Suppressor macrophage treated with lipopolysaccharide for 1 hour (primary cell): ENCODE measurements at places on chromosomes 16 and 17.

DNA sequence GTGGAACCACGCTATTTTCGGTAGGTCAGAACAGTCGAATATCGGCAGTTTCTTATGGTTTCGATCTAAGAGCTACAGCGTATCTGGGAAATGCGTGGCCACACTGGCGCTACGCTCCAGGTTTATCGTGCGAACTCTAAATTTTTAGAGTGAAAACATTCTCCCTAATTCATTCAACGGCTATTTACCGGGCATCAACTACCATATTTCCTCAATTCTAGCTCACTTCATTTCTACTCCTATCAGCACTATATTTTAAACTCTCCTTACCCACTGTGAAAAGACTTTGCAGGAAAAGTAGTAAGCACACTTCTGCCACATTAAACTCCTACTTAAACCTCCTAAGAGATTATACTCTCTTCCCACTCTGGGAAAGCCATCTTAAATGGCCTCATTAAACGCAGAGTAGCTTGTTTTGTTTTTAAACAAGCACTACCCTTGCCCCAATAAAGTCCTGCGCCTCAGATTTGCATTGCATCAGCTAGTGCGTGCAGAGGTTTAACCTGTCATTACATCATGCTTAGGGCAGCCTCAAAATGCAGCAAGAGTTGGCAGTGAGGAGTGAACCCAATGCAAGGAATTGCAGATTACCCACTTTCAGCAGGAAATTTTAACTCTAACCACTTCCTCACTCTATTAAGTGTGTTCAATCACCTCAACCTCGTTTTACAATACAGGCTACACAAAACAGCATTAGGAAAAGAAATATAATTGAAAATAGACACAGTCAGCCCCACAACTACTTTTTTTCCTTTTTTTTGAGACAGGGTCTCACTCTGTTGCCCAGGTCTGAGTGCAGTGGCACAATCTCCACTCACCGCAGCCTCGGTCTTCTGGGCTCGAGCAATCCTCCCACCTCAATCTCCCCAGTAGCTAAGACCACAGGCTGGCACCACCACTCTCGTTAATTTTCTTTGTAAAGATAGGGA, 18.8 kb downstream of the SIAH1 start:
- DNase-seq, result peak; percentile 60

DNA sequence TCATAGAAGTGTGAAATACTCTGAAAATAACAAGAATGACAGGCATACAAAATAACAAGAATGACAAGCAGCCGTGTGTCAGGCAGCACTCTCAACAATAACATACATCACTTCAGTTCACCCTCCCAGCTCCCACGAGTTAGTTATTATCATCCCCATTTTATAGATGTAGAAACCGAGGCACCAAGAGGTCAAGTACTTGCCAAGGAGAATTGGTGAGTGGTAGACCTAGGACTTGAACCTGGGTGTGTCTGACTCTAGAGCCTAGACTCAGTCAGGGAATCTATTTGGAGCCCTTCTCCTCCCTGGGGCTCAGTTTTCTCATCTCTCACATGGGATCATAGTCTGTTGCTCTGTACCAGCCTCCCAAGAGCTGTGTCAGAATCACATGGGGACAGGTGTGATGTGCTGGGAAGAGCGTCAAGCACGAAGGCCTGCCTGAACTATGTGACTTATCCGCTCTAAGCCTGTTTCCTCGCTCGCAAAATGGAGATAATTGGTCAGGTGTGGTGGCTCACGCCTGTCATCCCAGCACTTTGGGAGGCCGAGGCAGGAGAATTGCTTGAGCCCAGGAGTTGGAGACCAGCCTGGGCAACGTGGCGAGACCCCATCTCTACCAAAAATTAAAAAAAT, 19.4 kb upstream of the PHOSPHO1 start:
- DNase-seq, result no peak

- DNase-seq, result no peak
These were observed 408.6 kb downstream of the HAPSTR1 start for GRCh38 chr16:9499941-9500593.

DNA sequence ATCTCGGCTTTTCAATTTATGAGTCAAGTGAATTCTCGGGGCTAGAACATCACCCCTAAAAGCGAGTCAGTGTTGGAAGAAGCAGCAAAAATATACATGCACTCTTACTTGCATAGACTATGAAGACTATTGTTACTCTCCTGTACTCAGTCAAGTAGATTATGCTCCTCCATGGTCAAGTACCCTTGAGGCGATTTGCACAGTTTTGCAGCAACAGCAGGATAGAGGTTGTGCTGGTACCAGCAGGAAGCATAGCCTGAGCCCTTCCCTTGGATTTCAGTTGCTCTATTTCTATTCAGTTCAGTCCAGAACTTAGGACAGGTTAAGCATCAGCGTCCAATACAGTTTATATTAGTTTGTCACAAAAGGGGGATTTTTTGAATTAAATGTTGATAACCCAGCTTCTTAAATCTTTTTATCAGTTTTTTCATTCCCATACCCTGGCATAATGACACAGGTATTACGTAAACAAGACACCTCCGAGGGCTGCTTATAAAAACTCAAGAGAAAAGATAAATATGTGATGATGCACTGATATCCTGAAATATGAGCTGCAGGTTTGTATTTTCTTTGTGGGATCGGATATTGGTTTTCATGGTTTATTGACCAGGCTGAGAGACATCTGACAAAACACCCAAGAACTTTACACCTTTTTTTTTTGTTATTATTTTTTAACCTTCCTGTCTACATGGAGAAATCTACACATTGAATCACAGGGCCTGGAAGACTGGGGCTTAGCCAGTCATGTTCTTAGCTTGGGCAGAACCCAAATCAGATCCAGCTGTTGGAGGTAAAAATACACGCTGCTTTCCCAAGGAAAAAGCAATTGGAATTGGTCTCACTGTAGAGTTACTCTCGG, 144.1 kb downstream of the PITPNC1 start:
- DNase-seq, result no peak

DNA sequence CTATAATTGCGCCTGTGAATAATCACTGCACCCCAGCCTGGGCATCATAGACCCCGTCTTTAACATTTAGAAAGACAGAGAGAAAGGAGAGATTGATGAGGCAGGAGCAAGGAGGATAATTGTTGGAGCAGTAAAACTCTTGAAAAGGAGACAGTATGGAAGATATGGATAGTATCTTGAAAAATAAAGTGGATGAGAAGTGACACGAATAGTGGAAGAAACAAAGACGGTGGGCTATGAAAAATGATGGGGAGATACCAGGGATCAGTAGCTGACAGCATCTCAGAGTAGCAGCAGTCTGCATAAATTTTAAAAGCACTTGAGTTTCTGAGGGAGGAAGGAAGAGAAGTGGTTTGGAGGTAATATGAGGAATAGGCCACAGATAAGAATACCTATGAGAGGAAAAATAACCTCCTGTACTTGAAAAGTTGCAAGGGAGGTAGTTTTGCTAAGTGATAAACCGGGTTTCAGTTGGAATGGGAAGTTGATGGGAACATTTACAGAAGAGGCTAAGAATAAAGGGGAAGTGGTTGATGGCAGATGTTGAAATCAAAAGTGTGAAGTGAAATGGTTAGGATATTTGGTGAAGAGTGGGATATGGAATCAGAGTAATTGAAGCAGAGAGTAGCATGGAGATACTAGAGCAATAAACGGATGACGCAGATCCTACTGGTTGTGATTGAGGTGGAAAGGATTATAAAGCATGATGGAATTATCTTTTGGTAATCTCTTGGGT, 1.8 kb upstream of the PPM1D start:
- DNase-seq, result peak; percentile 83

GRCh38 chr16:69204172-69204571, 17.2 kb downstream of the SNTB2 start:
- peak; percentile 64 for DNase-seq

DNA sequence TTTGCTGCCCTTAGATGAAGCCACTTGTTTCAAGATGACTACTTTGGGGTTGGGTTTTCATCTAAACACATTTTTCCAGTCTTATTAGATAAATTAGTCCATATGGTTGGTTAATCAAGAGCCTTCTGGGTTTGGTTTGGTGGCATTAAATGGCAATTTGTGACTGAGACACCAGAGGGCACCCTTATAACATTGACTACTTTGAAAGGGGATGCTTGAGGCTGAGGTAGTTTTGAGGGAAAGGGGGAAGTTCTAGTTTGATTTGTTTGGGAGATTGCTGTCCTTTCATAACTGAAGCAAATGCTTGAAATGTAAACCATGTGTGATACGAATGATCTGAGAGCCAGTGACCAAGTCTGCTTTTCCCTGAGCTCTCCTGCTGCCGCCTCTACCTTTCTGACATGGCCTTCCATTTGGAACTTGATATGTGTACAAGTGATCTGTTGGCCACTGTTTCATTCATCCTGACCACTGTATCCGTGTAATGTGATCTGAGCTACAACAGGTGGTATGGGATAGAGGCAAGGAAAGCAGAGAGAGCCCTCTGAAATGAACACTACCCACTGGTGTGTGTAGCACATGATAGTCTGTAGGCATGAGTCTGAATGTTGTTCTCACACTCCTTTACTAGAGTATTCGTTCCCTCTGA, 5.8 kb upstream of the RARA start:
- peak; percentile 84 for DNase-seq

GRCh38 chr17:279331-279730, 73.3 kb downstream of the RPH3AL start:
- DNase-seq, result peak; percentile 18

GRCh38 chr17:65987988-65988387, 203.9 kb downstream of the CEP112 start:
- DNase-seq, result peak; percentile 6

DNA sequence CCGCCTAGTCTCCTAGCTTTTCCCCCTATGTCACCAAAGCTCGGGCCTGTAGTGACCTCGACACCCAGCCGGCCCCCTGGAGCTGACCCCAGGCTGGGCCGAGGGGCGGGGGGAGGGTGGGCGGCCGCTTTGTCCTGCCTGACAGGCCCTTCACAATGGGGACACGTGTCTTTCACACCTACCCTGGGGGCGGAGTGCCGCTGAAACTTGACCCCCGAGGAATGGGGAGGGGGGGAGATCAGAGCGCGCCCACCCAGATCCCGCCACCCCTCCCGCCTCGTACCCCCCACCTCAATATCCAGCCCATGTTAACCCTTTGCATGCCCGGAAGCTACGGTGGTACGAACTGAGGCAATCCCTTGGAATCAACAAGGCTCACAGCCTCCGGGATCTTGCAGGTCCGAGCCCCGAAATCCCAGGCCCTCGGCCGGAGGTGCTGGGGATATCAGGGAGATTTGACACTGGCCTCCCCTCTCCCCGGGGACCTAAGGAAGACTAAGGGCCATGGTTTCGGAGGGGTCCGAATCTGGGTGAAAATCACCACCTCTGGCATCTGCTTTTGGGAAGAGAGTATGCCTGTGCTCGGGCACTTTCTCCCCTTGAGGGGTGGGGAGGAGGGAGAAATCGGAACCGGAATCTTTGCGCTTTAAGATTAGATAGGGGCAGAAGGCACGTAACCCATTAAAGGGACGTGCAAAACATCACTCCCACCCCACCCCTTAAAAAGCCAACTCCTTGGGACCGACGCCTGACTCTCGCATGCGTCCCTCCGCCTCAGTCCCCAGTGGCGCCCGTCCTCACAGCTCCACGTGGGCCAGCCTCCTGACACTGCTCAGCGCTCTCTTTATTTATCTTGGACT, 2.6 kb downstream of the NOG start:
- DNase-seq, result no peak

GRCh38 chr16:23663918-23664317, 14.8 kb upstream of the PLK1 start:
- no peak for DNase-seq

GRCh38 chr16:85902366-85903155, 3.6 kb downstream of the IRF8 start:
- DNase-seq, result no peak

GRCh38 chr16:1045310-1045992, 27.1 kb upstream of the SSTR5 start:
- DNase-seq, result no peak

DNA sequence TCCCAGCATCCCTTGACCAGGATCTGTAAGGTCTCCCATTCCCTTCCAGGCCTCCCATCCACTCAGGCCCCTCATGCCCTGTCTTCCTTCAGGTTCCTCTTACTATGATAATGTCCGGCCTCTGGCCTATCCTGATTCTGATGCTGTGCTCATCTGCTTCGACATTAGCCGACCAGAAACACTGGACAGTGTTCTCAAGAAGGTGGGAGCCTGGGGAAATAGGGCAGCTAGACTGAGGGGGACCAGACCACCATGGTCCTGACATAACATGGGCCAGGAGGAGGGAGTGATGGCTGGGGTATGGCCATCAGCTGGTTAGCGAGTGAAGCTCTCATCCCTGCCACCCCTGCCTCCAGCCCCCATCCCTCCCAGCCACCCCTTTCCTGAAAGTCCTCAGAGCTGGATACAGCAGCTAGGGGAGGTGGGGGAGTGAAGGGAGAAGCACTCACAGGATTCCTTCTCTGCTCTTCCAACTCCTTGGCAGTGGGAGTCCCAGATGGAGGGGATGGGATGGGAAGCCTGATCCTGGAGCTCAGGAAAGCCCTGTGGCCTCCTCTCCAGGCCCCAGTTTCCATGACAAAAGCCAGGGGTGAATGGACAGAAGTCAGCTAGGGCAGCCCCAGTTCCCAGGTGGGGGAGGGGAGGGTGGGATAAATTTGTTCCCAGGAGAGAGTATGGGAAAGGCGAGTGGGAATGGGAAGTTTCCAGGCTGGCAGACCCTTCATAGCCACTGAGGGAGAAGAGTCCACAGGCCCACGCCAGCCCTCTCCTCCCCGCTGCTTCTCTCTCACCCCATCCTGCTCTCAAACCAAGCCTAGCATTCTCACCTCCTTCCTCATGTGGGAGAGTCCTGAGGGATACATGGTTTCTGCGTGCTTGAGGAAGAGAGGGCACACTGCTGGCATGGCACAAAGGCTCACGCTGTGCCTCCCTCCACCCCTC, 2.3 kb downstream of the RND2 start:
- no peak for DNase-seq

DNA sequence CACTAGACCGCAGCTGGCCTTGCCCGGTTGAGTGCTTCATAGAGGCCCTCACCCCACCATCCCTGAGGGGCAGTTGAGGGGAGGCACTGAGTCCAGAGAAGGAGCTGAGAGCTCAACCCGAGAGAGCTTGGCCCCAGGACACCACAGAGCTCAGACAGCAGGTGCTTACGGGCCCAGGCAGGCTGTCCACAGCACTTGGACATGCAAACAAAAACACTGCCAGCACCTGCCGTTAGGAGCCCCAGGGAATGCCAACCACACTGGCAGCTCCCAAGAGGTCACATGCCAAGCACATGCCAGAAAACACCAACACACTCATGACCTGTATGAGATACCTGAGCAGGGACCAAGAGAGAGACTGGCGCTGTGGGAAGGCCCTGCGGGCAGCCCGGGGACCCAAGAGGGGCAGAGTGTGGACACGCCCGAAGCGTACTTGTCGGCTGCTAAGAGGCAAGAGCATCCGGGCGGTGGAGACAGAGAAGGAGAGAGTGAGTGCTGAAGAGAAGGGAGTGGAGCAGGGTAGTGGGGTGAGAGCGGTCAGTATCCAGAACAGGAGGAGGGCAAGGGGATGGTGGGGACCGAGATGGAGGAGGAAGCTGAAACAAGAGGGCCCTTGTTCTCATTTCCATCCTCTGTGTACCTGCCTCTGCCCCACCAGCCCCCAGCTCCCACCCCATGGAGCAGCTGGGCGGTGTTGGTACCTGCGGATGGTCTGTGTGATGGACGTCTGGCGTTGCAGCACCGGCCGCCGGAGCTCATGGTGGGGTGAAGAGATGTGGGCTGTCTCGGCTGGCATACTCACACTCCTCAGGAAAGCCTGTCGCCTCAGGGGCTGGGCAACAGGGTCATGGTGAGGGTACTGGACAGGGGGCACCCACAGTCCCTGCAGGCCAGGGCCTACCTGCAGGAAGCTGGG, 8.2 kb downstream of the RHBDF1 start:
- no peak for DNase-seq
